ENCODE measurements at places on chromosomes 13 and 19.

GRCh38 chr19:47826800-47827199, 5.1 kb downstream of the CRX start:
- DNase-seq = no peak

DNA sequence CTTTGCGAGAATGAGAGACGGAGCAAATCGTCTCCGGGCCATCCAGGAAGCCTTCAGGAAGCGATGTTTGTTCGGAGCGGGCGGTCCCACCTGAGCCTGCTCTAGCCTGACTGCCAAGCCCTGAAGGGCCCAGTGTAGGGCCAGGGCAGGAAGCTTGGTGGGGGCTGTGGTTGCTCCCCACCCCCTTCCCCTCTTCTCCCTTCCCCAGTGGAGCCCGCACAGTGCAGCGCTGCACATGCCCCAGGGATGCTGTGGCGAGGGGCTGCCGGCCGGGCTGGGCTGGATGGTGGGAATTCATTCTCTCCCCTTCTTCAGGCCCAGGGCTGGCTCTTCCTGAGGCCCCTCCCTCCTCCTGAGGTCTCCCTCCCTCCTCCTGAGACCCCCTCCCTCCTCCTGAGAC, 7.1 kb upstream of the GRTP1 start:
- DNase-seq = no peak

- DNase-seq = no peak
Observed at GRCh38 chr19:45075301-45076028, 813 bp downstream of the ZNF296 start.

GRCh38 chr13:23509781-23510543, 60.2 kb upstream of the TNFRSF19 start:
- DNase-seq = no peak

- DNase-seq = no peak
Observed at GRCh38 chr13:113232208-113233003, 23.0 kb downstream of the CUL4A start.

- no peak for DNase-seq
Observed at GRCh38 chr19:347946-348861, 3.6 kb upstream of the MIER2 start.

DNA sequence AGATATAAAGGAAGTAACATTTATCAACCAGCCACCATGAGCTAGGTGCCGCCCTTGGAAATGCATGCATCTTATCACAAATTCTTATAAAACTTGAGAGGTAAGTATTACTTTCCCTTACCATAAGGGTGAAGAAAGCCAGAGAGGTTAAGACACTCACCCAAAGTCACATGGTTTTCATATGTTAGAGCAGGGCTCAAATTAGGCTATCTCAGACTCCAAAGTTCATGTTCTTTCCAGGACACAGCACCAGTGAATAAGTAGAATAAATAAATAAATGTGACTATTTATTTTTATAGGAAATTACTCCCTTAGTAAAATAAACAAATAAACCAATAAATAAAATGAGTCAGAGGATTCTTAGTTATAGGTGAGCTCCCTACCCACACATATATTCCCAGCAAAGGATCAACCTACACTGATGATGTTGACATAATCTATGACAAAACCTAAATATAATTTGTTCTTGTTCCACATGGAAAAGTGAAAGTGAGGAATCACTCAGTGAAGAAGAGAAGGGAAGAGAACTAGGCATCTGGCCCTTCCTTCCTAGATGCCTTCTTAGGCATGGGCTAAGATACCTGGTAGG, 27.2 kb downstream of the SPRY2 start:
- no peak for DNase-seq

DNA sequence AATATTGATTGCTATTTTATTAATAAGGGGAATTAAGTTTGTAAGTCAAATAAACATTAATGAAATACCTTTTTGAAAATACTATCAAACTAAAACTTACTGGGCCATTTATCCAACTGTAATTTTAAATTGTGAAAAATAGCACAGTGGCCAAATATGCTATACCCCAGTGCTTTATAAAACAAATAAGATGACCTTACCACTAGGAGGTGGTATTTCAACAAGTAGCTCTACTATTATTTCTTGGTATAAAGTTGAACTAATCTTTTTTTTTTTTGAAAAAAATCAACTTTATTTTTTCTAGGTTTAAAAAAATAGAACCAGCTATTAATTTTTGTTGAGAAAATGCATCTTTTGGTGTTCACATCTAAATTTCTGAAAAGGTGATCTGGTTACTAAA, 14.7 kb downstream of the LACC1 start:
- no peak for DNase-seq

- DNase-seq = no peak
Observed at GRCh38 chr13:24613755-24614154, 66.5 kb upstream of the ATP12A start.

- DNase-seq = no peak
Observed at GRCh38 chr13:79621449-79621848, 140.5 kb downstream of the NDFIP2 start.

GRCh38 chr19:46818812-46819211, 30.4 kb upstream of the SLC1A5 start:
- no peak for DNase-seq

DNA sequence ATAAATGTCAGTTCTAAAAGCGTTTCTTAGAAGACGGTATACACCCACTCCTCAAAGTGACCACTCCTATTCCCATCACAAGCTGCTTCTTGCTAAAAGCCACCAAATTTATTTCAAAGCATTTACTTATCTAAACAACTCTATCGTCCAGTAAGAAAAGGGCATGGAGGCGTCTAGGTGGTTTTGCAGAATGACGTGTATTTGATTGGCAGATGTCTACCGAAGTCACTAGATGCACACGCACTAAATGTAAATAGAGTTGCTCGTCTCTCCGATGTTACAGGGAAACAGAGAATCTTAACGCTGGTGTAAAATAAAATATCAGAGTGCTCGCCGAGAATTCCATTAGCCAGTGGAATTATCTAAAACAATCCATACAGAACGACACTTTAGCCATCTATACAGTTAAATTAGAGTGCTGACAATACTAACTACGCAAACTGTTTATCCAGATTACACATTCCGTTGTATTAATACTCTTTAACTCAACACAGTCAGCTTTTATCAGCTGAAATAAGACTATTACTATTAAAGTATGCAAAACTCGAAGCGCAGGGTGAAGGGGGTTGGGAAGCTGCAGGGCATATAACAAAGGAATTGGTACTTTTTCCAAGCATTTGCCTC, 1.9 kb downstream of the KLF12 start:
- DNase-seq = no peak

DNA sequence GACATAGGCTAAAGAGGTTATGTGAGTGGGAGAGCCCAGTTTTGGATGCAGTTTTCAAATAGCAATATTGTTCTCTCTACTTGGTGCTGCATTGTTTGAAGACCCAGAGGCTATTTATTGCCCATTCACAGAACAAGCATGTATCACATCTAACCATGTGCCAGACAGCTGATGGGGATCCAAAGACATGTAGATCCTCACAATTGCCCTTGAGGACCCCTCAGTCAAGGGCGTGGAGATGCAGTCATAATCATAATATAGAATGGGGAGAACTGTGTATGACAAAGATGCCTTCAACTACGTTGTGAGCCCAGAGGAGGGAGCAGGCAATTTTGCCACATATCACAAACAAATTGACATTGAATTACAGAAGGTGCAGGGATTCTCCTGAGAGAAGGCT, 70.5 kb downstream of the NHLRC3 start:
- DNase-seq = no peak

- no peak for DNase-seq
Observed at GRCh38 chr13:56182598-56182997, 958.1 kb upstream of the PRR20A start.

- peak; percentile 66 for DNase-seq
Observed at GRCh38 chr19:12867120-12868099, 13.8 kb downstream of the DNASE2 start.

DNA sequence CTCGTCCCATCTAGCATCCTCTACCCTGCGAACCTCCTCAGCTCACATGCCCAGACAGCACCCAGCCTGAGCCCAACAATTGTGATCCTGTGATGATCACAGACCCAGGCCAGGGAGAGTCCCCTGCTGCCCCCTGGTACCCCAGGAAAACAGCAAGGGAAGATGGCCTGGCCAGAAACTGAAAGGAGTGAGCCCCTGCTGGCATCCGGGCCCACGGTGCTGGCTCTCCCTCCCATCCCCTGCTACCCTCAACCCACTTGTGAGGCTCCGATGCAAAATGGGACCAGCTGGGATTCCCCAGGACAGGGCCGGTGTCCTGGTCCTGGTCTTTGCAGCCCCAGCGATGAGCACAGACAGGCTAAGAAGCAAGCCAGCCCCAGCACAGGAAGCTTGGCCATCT, 14.1 kb downstream of the RANBP3 start:
- no peak for DNase-seq

DNA sequence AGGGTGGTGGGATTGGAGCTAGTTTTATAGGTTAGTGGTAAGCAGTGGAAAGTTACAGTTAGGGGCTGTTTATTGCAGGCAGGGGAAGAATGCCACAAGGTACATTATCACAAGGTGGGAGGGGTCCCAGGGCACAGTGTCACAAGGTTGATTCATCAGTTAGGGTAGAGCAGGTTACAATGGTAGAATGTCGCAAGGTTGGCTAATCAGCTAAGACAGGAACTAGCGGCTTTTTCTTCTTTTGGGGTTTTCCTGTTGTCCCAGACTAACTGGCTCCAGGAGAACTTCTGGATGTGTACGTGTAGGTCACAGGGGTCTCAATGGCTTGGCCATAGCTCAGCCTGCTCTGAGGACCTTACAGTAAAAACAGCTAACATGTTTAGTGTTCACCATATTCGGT, 1221.1 kb downstream of the SLITRK1 start:
- no peak for DNase-seq

DNA sequence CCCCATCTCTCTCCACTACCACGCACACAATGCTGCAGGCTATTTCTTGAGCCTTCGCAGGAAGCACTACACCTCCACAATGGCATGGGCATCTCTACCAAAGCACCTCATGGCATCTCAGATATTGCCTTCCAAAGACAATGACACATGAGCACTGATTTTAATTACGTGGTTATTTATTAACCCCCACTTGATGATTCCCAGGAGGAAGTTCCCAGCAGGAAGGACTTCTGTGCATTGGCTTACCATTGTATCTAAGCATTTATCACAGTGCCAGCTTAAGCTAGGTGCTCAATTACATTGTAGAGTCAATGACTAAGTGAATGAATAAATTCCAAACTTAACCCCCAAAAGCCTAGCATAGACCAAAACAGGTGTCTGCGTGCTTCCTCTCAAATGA, 101.4 kb downstream of the ABCC4 start:
- no peak for DNase-seq

- no peak for DNase-seq
Observed at GRCh38 chr19:41876847-41877832, at the start of gene CD79A. Gene CD79A, plus strand, starts transcription at chr19:41877279. Its CDS starts 26 bp downstream, at chr19:41877305.

GRCh38 chr13:48232420-48233045, 473 bp upstream of the ITM2B start:
- DNase-seq = no peak

DNA sequence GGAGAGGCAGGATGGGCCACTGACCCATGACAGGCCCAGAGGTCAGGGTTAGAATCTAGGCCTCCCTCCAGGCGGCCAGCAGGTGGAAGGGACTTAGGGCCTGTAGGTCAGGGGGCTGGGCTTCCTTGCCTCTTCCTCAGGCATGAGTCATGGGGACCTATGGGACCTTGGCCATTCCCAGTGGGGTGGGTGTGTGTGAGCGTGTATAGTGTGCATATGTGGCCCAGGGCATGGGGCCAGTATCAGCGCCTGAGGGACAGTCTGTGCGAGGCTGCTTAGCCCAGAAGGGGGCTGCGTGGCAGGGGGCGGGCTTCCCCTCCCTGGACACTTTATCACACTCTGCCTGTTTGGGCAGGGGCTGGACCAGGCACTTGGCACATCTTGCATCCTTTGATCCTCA, 13.3 kb downstream of the KCTD15 start:
- no peak for DNase-seq

- DNase-seq = no peak
Observed at GRCh38 chr13:24649688-24650043, 30.5 kb upstream of the ATP12A start.

GRCh38 chr13:63693696-63694095, 2278.0 kb upstream of the PCDH20 start:
- no peak for DNase-seq

GRCh38 chr13:100131863-100132574, 43.1 kb downstream of the PCCA start:
- DNase-seq = no peak

DNA sequence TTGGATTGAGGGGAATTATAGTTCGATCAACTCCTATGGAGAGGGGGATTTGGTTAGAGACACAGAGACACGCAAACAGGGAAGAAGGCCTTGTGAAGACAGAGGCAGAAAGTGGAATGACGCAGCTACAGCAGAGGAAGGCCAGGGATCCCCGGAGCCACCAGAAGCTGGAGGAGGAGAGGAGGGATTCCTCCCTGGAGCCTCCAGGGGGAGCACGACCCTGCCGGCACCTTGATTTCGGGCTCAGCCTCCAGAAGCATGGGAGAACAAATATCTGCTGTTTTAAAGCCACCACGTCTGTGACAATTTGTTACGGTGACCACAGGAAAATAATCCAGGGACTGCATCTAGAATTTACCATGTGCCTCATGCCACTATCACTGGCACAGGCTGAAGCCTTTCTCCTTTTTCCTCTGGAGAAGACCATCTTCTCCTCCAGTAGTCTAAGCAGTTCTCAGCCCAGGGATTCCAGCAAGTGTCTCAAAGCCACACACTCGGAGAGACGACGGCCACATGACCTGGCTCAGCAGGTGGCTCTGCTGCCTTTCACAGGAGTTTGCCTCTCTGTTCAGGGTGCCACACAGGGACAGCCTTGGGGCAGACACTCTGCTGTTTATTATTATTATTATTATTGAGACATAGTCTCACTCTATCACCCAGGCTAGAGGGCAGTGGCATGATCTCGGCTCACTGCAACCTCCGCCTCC, 39.9 kb upstream of the CCNE1 start:
- peak; percentile 29 for DNase-seq

DNA sequence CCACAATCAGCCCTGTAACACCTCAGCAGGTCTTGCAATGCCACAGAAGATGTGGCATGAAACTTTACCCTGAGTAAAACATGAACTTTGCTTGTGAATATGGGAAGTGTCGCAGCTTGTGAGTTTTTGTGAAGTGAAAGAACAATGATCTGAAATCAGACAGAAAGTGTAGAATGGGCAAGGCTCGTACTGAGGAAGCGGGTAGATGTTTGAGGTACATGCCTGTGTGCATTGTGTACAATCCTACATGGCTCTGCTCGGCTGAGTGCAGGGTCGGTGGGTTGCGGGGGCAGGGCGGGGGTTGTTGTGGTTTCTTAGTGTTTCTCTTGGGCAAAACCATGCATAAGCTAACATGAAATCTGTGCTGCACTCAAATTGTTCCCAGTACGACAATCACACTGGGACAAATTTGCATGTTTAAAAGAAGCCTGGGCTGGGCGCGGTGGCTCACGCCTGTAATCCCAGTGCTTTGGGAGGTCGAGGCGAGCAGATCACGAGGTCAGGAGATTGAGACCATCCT, 1.1 kb downstream of the NLRP13 start:
- DNase-seq = no peak
